T-cell (primary cell): ENCODE measurements at places on chromosomes 4 and X. TPM values are rescaled to one million over a fixed set of nuclear protein-coding genes. Genes with fewer than 3 reads are reported as not detected.

Gene ZNF280C
- total RNA-seq, result 3.6 TPM

Gene SPANXD
- total RNA-seq, result not detected

Gene CD38
- total RNA-seq, result 6.0 TPM

- DNase-seq, result no peak
Measured at GRCh38 chr4:171203425-171203824, 609.8 kb upstream of the GALNTL6 start.

DNA sequence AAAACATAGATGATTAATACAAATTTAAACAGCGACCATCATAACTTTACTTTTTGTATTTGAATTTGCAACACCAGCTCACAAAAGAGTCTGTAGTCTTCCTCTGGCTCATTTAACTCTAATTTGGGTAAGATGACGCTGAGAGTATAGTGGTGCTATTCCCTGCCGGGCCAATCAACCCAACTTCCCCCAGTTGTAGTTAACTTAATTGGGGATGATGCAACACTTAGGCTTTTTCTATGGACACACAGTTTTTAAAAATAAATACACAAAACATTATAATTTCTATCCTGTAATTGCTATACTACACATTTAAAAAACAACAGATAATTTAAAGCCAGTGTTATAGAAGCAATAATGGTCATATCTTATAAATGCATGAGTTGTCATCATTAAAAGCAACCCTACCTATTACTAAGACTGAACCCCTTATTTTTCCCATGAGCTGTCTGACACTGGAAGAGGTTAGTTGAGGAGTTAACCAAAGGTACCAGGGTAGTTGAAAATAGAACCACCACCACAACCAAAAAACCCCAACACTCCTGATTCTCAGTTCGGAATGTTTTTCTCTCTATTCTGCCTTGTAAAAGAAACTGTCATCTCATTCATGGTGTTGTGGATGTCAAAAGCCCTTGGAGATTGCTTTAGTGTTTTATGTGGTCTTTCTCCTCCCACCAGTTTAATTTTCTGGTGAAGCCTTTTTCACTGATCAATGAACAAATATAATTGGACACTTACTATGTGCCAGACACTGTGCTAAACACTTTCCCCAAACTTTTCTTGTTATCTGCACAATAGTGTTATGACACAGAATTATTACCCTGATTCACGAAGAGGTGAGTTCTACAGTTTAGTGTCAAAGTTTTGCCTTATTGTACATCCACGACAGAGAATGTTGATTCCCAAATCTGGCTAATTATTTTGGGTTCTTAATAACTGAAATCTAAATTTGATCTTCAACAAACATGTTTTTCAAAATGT is 61.5 kb upstream of the RAPGEF2 start:
- DNase-seq, result no peak

Gene TKTL2
- total RNA-seq, result not detected

GRCh38 chrX:37627602-37628001 is 56.1 kb downstream of the LANCL3 start:
- no peak for DNase-seq

- no peak for DNase-seq
Measured at GRCh38 chr4:45831692-45832091, 292.2 kb downstream of the GABRG1 start.

DNA sequence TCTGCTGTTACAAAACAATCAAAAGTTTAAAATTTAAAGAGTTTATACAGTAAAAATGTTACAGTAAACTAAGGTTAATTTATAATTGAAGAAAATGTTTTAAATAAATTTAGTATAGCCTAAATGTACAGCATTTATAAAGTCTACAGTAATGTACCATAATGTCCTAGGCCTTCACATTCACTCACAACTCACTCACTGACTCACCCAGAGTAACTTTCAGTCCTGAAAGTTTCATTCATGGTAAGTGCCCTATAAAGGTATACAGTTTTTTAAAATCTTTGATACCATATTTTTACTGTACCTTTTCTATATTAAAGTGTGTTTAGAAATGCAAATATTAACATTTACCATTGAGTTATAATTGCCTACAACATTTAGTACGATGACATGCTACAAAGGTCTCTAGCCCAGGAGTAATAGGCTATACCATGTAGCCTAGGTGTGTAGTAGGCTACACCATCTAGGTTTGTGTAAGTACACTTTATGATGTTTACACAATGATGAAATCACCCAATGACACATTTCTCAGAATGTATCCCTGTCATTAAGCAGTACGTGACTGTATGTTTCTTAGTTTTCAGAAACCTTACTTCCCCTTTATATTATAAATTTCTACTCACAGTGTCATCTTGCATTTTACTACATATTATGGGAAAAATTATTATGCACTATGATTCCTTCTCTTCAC is 320.8 kb downstream of the ADAM29 start:
- no peak for DNase-seq

GRCh38 chrX:45781901-45782553 is 581.4 kb upstream of the DIPK2B start:
- no peak for DNase-seq

DNA sequence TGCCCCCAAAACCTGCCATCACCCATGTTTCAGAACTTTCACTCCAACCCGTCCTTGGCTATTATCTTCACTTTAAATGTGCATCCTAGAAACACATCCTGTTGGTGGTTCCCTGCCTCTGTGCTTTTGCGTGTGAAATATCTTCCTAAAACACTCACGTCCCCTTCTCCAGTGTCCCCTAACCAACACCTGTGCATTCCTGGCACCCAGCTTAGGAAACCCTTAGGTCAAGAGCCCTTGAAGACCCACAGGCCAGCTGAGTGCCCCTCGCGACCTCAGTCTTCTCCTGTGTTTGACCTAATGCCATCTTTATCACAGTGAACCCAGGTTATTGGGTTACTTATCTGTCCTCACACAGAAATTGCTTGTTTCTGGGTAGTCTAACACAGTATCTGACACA is 117.6 kb downstream of the STK32B start:
- DNase-seq, result no peak

Gene TBX22
- total RNA-seq, result not detected

DNA sequence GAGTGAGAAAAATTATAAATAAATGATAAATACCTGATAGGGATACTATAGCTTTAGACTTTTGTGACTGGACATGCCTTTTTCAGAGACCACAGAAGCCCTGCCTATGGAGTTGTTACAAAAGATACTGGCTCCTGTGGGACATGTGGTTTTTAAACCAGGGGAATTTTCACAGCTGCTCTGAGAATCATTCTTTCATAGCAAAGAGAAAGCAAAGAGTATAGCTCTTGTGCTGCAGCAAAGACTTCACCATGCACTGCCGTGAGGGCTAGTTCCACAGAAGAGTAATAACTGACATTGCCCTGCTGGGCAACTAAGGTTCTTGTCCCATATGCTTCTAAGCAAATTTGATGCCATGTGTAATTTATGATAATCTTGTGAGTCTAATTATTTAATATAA is 98.2 kb downstream of the MAPK10 start:
- DNase-seq, result no peak
